ENCODE measurements at places on chromosomes 3 and 15.

DNA sequence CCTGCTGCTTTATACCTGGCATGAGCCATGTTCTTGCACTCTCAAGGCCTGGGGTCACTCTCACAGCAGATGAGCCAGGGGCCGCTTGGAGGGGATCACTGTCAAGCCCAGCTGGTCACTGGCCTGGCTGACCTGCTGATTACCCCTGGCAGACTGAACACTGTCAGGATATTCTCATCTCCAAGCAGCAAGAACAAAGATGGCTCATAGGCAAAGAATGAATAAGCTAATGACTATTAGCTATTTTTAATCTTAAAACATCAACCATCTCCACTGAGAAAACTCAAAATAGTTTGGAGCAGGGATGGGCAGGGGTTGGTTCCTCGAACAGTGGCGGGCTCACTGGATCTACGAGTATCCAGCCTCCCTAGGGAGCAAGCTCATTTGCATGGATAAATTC lies 64.4 kb upstream of the ACAN start:
- no peak for DNase-seq

DNA sequence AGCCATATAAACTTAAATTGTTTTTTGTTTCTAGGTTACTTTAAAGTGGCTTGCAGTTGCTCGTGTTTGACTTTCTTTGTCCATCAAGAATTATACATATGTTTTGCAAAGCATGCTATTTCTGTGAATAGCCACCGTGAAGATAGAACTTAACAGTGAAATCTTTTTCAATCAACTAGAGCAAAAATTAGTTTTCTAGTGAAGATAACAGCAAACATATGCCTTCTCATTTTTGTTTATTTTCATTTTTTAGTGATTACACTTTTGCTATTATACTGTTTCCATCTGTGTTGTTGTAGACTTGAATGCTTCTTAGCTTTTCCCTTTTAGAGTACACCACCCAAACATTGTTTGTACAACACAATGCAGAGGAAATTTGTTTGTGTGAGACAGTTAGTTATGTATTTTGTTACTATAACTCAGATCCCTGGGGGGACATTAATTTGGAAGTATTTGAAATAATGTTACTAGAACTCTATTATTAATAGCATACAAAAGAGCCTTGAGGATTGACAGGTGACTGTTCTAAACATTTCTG lies 62.8 kb downstream of the CRYBG3 start:
- no peak for DNase-seq

DNA sequence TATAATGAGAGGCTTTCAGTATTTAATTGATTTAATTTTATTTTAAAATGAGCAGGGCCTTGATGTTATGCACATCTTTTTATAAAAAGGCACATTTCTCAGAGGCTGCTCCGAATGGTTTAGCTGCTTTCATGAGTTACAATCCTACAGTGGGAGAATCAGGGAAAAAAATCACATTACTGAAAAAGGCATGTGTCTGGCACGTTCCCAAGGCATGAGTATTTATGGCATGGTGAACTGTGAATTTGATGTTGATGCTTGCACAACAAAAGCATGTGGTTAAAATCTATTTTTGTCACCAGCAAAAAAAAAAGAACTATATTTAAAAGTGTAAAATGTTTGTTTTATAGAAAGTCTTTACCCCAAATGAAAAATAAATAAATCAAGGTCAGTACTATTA lies 485.2 kb upstream of the ROBO2 start:
- DNase-seq = no peak

- DNase-seq = peak; percentile 77
Observed at GRCh38 chr3:138347960-138348753, at the start of gene MRAS. MRAS (plus strand) TSS chr3:138348579; CDS start chr3:138372884, 24,305 bp downstream.

DNA sequence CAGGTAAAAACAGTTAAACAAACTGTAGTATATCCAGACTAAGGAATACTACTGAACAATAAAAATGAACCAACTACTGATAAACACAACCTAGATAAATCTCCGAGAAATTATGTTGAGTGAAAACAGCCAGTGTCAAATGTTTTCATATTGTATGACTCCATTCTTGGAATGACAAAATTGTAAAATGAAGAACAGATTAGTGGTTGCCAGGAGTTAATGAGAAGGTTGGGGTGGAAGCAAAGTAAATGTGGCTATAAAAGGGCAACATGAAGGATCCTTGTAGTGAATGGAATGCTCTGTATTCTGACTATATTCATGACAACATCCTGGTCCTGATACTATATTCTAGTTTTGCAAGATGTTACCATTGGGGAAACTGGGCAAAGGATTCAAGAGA lies 27.5 kb upstream of the ACKR4 start:
- no peak for DNase-seq

GRCh38 chr3:42535981-42536784 lies 33.7 kb downstream of the VIPR1 start:
- peak; percentile 73 for DNase-seq

DNA sequence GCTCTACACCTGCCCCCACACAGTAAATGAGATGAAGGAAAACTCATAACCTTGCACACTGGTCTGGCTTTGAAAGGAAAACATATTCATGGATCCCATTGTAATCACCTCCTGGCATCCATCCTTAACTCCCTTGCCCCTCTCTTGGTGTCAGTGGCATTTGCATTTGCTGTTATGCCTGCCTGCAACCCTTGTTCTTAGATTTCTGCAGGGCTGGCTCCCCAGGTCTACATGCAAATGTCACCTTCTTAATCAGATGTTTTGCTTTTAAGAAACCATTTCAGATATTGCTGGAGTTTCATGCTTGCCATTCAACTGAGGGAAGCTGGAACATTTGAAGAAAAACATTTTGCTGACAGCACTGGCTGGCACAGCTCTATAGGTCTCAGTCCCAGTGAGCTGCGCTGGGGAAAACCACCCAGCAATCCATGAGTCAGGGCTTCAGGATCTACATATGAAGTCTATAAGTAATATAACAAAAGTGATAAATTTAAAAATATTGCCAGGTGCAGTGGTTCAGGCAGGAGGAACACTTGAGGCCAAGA lies 19.1 kb downstream of the LRRC2 start:
- no peak for DNase-seq

GRCh38 chr15:98775498-98776230 lies 127.3 kb downstream of the IGF1R start:
- DNase-seq = no peak

DNA sequence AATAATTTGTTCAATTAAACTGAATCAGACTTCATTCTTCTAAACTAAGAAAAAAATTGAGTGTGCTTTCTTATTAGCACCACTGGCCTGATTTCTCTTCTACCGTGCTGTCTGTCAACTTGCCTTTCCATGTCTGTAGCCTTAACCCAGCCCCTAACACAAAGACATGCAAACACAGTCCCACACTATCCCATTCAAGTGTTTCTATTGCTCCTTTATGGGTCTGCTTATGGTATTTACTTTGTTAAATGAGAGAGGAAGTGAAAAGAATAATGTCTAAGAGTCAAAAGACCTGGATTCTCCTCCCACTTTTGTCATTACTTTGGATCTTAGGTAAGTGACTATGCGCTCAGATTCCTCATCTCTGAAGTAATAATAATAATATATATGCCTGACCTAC lies 55.3 kb downstream of the GTF2E1 start:
- DNase-seq = no peak

DNA sequence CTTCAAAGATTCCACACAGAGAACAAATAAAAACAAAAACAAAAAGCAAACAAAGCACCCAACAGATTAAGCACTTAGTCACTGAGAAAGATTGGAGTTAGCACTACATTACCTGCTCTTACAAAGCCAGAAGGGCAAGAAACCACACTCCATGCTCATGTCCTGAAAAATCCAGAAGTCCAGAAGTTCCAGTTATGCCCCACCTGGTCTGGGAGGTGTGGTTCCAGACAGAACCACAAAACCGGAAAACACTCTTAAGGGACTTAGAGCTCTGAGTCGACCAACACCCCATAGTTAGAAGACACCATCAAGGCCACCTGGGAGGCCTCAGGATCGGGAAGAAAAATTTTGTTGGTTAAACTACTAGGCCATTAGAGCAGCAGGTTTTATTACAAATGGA lies 88.9 kb downstream of the TNIK start:
- no peak for DNase-seq

DNA sequence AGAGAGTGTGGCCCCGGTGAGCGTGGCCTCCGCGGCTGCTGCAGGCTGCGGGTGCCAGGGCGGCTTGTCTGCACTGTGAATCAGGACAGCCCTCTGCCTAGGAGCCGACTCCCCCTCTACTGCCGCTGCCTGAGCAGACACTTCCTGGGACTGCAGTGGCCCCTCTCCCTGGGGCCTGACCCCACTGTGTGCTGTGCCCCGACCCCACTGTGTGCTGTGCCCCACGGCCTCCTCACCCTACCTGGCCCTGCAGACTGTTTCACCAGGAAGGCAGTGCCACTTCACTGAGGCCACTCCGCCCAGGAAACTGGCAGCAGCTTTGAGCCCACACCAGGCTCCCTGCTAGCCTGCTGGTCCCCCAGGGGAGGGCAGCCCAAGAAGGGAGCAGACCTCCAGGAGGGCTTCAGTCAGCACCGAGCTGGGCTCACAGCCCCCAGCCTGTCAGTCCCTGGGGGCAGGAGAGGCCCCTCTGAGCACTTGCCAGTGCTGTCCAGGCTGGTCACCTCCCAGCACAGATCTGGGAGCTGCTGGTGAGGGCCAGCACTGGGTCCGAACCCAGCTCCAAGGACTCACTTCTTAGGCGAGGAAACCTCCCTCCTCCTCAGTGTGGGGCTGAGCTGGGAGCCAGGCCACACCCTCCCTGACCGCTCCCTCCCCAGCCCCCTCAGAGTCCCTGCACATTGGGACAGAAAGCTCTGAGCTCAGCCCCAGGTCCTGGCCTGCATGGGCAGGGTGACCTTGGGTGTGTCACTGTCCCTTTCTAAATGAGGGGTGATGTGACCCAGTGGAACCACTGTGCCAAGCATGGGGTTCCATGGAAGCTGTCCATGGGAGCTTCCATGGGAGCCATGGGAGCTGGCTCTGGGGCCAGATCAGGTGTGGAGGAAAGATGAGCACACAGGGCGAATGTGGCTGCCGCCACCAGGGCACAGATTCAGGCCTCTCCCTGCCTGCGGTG lies 56.8 kb downstream of the DNAJB8 start:
- DNase-seq = no peak

DNA sequence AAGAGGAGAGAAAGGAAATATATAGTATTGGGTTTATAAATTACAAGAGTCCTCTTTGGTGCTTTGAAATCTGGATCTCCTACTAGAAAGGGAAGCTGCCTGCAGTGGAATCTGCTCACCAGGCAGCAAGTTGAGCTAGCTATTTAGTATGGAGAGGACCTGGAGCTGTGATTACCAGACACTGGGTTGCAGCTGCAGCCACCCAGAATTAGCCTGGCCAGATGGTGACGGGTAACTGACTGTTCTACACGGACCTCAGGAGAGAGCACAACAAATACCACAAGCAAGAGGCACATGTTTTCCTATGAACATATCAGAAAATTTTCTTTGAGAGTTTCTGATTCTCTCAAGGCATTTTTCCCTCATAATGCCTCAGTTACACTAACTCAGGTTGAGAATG lies 46.5 kb downstream of the SYNPR start:
- no peak for DNase-seq

DNA sequence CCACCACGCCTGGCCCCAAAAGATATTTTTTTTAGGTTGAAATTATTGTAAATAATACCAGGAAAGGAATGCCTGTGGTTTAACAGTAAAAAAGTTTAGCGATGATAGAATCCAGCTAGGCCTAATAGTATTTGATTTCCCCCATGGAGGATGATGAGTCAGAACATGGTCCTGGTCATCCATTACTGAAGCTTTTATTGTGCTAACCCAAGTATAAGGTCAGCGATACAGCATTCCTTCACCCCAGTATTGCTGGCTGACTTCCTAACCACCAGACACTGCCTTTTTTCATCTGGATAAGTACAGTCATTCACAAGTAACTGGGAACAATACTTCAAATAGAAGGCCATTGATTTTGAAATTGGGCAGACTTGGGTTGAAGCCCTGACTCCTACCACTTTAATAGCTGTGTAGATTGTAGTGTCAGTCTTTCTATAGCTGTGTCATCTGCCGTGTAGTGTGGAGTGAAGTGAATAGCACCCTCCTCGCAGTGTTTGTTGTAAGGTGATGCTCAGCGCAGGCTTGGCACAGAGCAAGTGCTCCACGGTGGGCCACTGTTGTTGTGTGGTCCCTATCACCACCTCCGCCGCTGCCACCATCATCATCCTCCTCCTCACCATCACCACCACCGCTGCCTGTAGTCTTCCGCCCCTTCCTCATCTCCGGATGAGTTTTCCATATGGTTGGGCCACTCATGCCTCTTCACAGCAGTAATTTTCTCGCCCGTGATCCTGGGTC lies 436.0 kb upstream of the TPM1 start:
- no peak for DNase-seq

DNA sequence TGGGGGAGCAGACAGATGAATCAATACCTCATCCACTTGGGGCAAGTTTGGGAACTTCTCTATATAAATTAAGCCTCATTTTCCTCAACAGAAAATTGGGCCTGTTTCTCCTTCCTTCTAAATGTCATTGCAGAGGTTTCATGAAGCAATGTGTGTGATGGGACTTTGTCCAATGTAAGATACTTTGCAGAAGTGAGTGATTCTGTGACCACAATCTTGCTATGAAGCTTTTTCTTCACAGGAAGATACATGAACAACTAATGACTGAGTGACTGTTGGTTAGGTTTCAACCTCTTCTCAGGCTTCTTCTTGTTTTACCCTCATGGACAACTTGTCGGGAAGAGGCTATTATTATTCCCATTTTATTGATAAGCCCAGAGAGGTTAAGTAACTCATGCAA lies 11.0 kb downstream of the TMEM45A start:
- no peak for DNase-seq

DNA sequence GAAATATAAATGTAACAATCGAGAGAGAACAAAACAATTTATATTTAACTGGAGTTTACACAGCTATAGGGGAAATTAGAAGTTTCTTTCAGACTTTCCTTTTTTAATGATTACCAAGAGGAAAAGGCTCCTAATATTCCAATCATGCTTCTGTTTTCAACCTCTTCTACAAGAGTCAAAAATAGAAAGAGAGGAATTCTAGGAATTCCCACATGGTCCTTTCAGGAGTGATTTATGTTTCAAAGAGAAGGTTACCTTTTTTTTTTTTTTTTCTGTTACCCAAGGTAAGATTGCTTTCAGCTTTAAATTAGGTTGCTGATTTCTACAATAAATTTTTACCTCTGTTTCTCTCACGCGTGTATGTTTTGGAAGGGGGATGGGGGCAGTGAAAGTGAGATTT lies 355.3 kb upstream of the DCBLD2 start:
- no peak for DNase-seq

- DNase-seq = no peak
Observed at GRCh38 chr15:66722757-66723540, 20.9 kb downstream of the SMAD6 start.

- no peak for DNase-seq
Observed at GRCh38 chr15:23422946-23423708, 23.9 kb downstream of the GOLGA6L2 start.

DNA sequence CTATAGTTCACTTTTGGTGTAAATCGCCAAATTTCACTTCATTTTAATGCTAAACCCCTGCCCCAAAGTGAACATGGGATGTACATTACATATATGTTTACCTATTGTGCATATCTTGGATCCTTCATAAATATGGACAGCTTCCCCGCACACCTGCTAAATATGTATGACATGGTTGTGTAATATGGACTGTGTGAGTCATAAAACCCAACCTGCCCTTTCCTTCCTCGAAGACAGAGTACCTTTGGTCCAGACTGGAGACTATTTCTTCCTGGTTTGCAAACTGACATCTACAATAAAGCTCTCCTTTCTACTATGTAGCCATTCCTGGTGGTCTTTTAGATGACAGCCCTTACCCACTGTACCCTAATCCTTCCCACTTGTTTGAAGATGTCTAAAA lies 12.4 kb downstream of the ACTC1 start:
- no peak for DNase-seq

Data from mucosa of descending colon (tissue), 3 donors.